ENCODE measurements at places on chromosomes 1 and 21. TPM values are rescaled to one million over a fixed set of nuclear protein-coding genes. Genes with fewer than 3 reads are reported as not detected.

DNA sequence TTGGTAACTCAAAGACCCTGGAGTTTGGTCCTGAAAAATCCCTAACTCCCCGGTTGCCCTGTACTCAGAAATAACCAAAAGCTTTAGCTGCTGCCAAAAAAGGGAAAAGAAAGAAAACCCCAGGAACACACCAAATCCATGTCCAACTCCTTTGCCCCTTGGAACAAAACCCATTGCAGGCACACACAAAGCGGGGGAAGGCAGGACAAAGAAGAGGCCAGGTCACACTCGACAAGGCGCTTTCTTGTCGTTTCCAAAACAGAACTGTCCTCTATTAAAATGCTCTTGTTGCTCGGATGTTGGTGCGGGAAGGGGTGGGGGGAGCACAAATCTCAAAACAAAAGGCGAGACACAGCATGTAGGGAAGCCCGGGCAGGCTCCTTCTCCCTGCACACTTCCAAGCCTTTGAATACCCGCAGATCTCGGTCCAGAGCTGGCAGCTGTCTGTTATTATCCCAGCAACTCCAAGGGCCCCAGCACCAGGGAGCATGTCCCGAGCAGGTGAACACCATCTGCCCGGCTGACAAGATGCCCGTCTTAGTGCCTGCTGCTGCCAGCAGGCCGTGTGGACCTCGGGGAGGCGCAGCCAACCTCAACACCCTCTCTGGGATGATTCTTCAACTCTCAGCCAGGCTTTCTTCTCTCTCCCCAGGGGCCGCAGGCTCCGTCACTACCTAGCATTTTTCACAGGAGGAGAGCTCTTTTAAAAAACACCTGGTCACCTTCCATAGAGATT lies 96.4 kb downstream of the SSBP3 start:
- DNase-seq = no peak

GRCh38 chr1:24897263-24898151 lies 32.6 kb downstream of the RUNX3 start:
- DNase-seq = no peak

- DNase-seq = peak; percentile 77
Measured at GRCh38 chr1:17292299-17293160, 15.5 kb upstream of the PADI4 start.

- DNase-seq = no peak
Measured at GRCh38 chr21:24123785-24124184, 1483.5 kb downstream of the MRPL39 start.

- DNase-seq = peak; percentile 51
Measured at GRCh38 chr1:216325946-216326345, 97.3 kb downstream of the USH2A start.

DNA sequence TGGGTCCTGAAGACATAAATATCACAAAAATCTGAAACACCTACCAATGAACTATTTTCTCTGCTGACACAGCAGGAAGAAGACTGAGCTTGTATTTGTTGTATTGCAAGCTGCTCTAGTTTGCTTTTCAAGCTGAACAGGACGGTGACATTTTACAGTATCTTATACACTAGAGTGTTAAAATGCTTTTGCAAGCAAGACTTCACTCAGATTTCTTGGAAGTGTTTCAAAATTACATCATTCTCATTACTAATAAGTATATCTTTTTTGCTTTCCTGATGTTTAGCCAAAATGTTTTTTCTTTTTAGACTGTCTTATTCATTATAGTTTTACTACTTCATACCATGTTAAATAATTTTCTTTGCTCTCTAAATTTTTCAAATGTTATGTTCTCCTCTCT lies 427.1 kb upstream of the CXADR start:
- no peak for DNase-seq

- peak; percentile 33 for DNase-seq
Measured at GRCh38 chr1:231603598-231604275, 22.9 kb upstream of the DISC1 start.

- DNase-seq = no peak
Measured at GRCh38 chr1:172293429-172293828, 127.1 kb upstream of the C1orf105 start.

DNA sequence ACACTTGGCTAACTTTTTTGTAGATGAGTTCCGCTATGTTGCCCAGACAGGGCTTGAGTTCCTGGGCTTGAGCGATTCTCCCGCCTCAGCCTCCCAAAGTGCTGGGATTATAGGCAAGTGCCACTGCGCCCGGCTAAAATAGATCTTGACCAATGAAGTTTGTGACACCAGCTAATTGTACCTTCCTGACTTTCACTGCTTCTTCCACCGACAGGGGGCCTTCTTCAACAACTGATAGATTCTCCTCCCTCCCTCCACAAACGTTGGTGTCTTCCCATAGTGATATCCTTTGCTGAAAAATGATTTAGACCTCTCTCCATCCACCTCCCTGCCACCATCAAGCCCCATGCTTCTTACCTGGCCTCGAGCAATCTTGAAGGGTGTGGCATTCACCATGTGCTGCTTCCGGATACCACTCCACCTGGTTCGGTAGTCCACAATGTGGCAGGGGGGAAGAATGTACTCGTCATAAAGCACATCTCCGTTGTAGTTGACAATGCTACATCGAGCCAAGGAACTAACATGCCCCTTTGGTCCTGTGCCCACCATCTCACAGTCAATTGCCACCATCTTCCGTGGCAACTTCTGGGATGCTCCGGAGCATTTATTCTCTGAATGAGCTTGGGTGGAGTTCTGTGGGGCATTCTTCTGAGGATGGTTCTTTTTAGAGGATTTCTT lies 1.6 kb upstream of the METTL25B start:
- peak; percentile 64 for DNase-seq

DNA sequence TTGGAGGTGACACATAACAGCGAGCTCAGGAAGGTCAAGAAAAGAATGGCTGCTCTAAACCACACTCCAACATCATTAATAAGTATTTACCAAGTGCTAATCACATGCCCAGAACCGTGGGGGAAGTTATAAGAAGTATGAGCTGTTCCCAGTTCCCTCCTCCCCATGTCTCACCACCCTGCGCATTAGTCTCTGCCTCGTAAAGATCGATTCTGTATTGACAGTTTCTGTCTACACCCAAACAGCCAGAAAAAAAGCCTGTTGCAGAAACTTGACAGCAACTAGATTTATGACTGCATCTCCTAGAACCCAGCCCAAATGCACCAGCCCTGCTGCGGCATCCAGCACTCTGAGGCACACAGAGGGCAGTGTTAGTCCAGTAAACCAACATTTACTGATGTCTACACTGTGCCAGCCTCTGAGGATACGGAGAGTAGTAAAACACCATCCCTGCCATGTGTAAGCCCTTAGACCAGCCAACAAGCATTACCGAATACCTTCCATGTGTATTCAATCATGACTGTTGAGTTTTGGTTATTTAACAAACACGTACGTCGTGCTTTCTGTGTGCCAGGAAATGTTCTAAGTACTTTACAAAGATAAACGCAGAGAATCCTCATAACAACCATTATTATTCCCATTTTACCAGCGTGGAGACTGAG lies 63.6 kb upstream of the ZBTB40 start:
- no peak for DNase-seq

DNA sequence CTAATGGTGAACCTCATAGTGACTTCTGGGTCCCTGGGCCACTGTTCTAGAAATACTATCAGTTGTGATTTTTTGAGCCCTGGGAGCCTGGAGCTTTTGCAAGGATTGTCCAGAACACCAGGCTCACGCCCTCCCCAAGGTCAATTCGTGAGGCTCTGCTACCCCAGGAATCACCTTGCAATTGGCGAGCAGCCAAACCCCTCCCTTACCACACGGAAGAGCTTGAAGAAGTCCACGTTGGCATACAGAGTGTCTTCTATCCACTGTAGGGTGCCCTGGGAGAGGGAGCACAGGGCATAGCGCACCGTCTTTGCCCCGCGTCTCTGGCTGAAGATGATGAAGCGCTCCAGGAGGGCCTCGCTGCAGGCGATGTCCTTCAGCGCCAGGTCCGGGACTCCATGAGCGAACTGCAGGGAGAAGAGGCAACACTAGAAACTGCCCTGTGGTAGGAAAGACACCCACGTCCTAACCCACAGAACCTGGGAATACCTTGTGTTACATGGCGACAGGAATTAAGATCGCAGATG lies 22.3 kb downstream of the ABCA4 start:
- no peak for DNase-seq

DNA sequence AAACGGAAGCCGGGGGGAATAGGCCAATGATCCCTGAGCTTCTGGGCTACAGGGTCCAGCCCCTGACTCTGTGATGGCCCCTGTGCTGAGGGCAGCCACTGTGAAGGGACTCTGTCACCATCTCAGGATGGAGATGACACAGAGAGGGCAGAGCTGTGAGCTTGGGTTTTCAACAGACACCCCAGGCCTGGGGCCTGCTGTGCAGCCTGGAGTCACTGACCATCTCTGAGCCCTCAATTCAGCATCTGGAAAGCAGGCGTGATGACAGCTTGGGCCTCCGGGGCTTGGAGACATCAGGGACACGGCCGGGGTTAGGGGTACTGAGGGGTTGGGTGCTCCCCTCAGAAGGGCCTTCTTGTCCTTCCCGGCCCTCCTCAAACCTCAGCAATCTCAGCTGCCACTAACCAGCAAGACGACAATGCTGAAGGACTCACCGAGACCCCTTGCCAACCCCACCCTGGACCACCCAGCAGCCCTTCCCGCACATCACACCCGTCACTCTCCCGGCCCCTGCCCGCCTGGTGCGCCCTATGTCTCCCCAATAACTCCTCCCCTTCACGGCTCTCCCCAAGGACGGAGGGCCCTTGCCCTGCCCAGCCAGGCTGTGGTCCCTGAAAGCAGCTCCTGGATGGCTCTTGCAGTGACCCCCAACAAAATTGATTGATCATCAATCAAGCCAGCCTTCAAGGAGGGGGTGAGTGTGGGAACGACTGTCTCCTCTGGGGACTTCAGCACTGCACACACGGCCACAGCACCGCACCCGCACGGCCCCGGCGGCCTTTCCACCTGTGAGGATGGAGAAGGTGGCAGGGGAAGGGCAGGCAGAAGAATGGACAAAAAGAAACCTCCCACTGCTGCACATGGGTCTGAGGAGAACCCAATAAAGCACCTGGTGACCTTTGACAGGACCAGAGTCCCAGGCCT lies 4.3 kb downstream of the MEGF6 start:
- no peak for DNase-seq

DNA sequence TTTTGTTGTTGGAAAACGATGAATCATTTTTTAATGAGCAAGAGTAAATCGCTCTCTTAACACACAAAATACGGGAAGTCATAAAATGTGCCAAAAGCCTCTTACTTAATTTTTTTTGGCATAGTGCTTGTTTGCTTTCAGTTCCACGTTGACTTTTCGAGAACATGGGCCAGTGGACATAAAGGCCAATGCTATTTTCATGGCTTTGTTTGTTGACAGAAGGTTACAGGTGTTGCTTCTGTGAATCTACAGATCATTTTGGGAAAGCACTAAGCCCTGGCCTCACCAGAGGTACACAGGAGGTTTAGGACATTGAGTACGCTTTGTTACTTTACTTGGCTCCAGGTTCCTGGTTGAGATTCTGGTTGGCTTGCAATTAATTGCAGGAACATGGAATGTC lies 199.4 kb upstream of the HMCN1 start:
- DNase-seq = no peak

DNA sequence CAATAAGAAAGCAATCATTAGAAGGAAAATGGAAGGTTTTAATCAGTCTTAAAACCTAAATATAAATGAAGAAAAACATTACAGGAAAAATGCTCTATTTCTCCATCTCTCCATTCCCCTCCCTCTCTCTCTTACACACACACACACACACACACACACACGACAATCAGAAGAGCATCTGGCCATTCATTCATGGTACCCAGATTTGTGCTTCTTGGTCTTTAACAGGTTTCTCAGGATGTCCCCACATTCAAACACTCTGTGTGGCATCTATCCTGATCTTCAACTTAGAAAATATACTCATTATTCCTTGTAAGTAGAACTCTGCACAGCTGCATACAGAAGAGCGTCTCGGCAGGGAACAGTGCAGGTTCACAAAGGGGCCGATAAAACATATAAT lies 779 bp downstream of the LRRC40 start:
- DNase-seq = peak; percentile 28

GRCh38 chr1:32681509-32681908 lies 21.1 kb downstream of the SYNC start:
- DNase-seq = no peak

DNA sequence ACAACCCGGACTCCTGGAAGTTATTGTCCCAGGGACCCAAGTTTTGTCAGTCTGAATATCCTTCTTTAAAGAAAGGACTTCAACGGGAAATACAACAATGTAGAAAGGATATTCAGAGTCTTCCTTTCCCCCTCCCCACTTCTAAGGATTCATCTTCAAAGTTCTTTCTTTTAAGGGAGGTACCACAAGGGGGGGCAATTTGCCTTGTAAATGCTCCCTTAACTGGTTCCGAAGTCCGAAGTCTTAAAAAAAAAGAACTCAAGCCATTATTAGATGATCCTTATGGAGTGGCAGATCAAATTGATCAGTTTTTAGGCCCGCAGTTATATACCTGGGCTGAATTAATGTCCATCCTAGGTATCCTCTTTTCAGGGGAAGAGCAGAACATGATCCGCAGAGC lies 47.0 kb downstream of the SERINC2 start:
- DNase-seq = no peak

DNA sequence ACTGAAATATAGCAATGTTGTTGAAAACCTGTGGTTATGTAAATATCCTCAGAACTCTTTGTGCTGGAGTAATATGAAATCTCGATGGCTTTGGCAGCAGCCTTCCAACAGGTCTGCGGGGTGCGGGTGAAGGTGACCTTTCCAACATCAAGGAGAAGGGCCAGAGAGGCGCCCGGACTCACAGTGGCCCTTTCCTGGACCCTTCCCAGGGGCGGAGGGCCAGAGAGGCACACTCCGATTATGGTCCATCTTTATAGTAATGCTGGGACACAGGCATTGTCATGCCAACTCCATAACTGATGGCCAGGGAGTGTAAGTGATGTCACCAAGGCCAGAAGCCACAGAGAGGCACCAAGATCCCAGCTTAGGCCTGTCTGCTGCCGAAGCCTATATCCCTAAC lies 18.1 kb downstream of the SLC37A1 start:
- DNase-seq = no peak

- DNase-seq = peak; percentile 19
Measured at GRCh38 chr1:99305626-99306025, 41.3 kb downstream of the PLPPR4 start.

DNA sequence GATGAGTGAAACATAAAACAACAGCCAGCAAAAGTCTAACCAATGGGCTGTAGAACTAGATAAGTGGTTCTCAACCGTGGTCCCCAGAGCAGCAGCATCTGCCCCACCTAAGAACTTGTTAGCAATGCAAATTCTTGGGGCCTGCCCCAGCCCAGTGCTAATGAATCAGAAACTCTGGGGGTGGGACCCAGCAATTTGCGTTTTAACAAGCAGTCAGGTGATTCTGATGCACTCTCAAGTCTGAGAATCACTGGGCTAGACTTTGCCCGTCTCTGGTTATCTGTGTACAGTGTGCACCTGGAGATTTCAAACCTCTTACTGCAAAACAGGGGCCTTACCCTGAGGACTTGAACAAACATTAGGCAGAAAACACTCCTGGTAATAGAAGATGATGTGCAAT lies 66.5 kb downstream of the PLXNA2 start:
- peak; percentile 36 for DNase-seq

Gene RHBG
- not detected for total RNA-seq

Gene HFM1
- 0.83 TPM for total RNA-seq

Gene HRNR
- not detected for total RNA-seq

Gene L1TD1
- total RNA-seq = not detected

Gene KRTAP7-1
- not detected for total RNA-seq

Gene COP1
- total RNA-seq = 72.5 TPM

Gene PPP1R8
- total RNA-seq = 42.5 TPM

Gene TYW3
- total RNA-seq = 14.0 TPM

Gene PALMD
- total RNA-seq = 36.7 TPM

Gene RCAN3
- total RNA-seq = 34.8 TPM

Gene RGS4
- total RNA-seq = 0.33 TPM

Gene ORC1
- total RNA-seq = 0.83 TPM

All from mammary epithelial cell (primary cell).